ENCODE measurements at places on chromosomes 5 and 9.

DNA sequence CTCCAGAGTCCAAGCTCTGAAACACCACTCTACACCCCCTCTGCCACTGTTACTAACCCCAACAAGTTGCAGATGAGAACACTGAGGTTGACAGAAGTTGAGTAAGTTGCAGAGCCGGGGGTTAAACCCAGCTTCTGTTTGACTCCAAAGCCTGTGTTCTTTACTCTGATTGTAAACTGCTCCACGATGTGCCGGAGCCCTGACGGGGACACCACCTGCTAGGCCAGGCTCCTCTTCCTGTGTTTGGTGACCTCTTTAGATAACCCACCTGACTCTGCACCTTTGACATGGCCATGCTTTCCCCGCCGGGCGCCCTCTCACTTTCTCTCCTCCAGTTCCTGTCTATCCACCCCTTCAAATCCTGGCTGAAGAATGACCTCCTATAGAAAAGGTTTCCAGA is 96.7 kb downstream of the PAX5 start:
- no peak for DNase-seq

- DNase-seq: no peak
These were observed 121.6 kb downstream of the MEF2C start for GRCh38 chr5:88761269-88761850.

DNA sequence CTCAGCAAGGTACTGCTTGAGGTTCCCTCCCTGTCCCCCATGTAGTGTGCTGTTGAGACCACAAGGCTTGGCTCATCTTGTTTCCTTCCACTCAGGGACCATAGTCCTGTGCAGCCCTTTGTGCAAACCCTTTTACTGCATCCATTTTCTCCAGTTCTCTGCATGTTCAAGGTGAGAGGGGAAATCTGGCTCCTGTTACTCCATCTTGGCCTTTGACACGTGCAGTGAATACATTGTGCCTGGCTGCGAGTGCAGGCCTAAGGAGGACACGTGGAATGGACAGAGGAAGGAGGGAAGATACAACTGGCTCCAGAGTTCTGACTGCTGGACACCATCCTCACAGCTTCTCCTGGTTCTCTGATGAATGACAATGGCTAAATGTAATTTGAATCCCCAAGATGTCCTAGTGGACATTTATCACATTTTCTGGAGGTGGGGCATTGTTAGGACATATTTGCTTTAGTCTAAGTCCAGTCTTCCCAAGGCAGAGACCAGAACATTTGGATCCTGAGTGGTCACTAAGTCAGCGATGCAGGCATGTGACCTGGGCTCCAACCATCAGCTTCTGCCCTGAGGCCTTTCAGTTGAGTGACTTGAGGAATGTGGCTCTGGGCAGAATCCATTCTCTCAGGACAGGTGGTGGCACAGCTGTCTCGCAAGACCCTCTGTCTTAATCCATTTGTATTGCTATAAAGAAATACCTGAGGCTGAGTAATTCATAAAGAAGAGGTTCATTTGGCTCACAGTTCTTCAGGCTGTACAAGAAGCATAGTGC is 189.0 kb upstream of the DAP start:
- DNase-seq: no peak

- DNase-seq: no peak
These were observed 253.8 kb downstream of the KDM4C start for GRCh38 chr9:7011395-7012067.

- DNase-seq: no peak
These were observed 15.6 kb upstream of the SLC6A19 start for GRCh38 chr5:1185629-1186350.

DNA sequence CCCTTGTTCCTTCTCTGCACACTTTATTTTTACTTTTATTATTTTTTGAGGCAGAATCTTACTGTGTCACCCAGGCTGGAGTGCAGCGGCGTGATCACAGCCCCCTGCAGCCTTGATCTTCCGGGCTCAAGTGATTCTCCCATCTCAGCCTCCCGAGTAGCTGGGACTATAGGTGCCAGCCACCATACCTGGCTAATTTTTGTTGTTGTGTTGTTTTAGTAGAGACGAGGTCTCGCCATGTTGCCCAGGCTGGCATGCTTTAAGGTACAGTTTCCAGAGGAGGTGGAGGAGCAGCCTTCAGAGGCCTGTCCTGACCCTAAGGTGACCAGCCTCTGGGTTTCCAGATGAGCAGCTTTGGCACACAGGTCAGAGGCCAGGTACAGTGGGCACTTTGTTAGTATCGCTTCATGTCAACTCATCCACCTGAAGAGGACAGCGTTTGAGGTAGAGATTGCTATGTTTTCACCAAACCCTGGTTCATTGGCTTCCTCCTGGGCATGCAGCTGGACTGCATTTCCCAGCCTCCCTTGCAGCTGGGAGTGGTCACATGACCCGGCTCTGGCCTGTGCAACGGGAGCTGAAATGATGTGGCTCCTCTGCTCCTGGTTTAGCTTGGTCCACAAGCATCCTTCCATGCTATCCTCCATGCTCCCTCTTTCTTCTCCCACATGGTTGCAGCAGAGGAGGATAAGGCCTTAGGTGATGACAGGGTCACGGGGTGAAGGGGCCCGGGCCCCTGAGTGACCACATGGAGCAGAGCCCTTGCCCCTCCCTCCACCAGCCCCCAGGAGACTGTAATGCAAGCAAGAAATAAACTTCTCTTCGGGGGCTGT is 139.3 kb upstream of the IER5L start:
- DNase-seq: no peak

GRCh38 chr5:76341651-76342334 is 61.3 kb upstream of the IQGAP2 start:
- DNase-seq: no peak

DNA sequence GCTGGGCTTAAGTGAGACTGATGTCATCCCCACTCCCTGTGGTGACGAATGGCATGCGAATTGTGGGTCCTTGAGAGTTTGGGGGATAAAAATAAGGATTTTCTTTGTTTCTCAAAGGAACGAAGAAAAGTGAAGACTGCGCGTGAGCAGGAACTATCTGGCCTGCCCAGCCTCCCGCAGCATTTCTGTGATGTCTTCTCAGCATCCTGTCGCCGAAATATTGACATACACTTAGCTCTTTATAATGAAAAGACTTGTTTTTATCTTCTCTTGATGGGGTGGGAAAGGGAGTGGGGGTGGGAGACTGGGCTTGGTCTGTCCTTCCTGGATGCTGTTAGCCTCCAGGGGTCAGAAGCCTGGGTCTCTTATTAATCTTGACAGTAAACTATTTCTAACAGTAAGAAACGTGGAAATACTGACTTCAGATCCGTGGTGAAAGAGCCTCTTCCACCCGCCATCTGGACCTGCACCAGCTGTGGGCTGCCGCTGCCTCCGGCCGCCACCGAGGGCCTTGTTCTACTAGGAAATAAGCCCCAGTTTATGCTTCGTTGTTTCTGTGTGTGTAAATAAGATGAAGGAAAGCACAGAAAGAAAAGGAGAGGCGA is 239.6 kb downstream of the FANCC start:
- DNase-seq: no peak

DNA sequence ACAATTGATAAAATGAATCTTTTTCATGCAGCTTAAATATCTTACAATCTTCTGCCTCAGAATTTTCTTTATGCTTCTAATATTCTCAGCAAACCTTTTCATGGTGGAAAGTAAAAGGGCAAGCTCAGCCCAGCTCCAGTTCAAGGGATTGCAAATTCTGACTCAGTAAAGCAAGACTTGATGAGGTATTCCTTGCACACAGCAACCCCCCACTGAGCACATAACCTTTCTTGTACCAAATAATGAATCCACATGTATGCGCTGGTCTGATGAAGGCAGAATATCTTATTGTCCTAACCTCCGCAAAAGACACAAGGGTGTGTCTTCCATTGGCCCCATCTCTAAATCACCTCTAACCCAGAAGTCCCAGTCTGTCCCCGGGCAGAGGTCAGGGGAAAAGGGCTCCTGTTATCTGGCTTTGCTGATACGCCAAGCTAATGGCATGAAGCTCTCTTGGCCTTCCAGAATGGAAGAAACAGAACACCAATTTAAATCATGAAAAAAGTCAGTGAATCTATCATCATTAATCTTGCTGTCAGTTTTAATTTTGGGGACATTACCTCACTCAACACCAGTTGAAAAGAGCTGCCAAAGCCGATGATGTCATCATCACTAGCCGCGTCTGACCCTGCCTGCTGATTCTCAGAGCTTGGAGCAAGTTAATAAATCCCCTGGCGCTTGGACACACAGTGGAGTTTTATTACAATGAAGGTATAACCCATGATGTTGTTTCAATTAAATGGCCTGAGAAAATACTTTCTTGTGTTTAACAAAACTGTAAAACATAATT is 592.5 kb upstream of the CLINT1 start:
- DNase-seq: no peak

DNA sequence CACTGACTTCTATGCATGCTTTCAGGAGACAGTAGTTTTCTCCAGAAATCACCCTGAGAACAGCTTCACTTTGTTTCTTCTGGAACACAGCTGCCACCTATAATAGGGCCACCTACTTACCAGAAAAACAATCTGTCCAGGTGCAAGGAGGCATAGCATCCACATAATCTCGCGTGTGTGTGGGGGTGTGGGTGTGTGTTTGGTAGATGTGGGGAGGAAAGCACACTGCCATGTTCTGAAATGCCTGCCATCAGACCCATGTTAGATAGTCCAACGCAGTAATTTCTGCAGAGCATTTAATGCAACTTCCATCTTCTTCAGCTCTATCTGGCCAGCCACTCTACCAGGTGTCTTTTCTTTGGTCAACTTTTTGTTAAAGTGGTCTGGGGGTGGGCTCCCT is 102.9 kb downstream of the ACER2 start:
- no peak for DNase-seq

DNA sequence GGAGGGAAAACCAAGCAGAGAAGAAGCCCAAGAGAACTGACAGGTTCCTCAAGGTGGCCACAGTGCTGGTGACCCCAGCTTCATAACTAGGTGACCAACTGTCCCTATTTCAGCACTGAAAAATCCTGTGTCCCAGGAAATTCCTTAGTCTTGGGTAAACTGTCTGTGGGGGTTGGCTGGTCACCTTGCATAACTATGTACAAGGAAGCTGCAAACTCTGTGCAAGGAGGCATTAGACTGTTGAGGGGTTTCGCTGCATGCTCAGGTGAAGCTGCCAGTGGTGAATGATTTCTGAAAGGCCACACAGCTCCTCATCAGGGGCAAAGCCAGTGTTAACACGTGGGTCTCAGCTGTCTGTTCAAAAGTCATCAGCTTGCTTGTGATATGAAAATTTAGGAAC is 36.9 kb downstream of the PCSK5 start:
- no peak for DNase-seq

DNA sequence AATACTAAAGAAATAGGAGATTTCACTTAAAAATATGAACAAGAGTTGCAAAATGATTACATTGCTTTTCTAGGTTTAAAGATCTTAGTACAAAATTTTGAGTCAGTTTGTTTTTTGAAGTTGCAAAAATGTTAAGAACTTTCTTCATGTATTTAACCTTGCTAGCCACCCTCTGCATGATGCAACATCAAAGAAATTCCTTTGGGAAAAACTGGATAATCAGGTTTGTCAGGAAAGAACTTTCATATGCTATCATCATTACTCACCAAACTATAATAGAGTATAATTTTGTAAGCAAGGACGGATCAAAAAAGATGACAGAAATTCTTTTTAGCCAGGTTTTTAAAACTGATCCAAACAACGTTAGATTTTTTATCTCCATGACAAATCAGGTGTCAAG is 116.9 kb upstream of the MRPS30 start:
- no peak for DNase-seq

GRCh38 chr5:83900306-83900705 is 179.7 kb upstream of the HAPLN1 start:
- no peak for DNase-seq

- DNase-seq: peak; percentile 75
These were observed 184.0 kb downstream of the SEMA5A start for GRCh38 chr5:9361835-9362234.

DNA sequence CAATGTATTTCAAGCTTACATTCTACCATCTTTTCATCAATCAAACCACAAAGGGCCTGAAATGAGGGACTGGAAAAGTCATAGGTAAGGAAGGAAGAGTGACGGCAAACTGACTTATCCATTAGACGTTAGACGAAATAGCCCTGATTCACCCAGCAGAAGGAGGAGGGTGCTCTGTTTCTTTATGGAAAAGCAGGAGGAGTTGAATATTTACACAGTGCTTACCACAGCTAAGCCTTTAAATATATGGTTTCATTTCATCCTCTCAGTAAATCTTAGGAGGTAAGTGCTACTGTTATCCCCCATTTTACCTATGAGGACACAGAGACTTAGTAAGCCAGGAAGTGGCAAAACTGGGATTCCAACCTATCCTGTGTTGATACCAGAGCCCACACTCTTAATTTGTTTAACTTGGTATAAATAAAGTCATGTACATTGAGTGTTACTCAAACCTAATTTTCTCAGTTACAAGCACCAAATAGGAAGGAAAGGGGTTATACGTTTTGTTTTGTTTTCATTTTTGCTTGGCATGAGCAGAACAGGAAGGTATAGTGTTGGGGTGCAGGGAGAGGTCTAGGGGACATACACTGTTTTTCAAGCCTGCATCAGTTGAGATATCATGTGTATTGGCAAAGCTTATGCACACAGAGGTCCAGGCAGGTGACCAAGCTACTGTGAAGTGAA is 98.1 kb upstream of the IFNK start:
- DNase-seq: no peak

- no peak for DNase-seq
These were observed 27.1 kb downstream of the KCNMB1 start for GRCh38 chr5:170362102-170362501.

Data from GM20000 (cell line).